ENCODE measurements at places on chromosomes 5 and 9. TPM values are rescaled to one million over a fixed set of nuclear protein-coding genes. Genes with fewer than 3 reads are reported as not detected.

The PCDHB8 gene
- total RNA-seq, result 0.82 TPM

DNA sequence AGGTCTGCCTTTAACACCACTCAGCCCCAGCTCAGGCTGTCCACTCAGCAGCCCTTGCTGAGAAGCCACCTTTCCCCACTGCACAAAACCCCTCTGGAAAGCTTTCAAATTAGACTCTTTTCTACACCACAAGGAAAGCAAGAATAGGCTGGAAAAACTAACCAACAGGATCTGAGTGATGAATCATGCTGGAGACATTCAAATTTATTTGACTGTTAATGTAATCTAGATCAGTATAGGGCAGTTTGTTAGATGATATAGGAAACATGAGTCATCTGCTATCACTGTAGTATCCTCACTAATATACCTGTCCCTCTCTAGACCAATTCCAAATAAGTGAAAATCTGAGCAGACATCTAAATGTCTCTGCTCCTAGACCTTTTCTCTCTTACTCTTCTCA is 127.8 kb upstream of the PAM start:
- no peaks in the 10 kb centered on the region for H3K36me3 ChIP-seq
- no peak overlapping the region for H3K4me3 ChIP-seq
- H3K4me1 ChIP-seq, result no peaks in the 10 kb centered on the region
- H3K27ac ChIP-seq, result no peak overlapping the region

The CFAP77 gene
- not detected for total RNA-seq

DNA sequence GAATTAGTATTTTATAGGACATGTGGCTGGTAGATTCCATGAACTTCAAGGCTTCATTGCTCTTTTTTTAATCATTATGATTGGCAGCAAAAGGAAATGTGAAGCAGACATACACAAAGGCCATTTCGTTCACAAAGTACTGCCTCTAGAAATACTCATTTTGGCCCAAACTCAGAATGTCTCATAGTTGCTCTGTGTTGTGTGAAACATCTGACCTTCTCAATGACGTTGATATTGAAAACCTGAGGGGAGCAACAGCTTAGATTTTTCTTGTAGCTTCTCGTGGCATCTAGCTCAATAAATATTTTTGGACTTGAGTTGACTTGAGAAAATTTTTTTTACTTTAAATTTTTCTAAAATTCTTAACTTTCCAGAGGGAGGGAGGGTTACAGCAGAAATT is 12.4 kb downstream of the KCNV2 start:
- H3K36me3 ChIP-seq, result no peaks in the 10 kb centered on the region
- H3K4me1 ChIP-seq, result peaks cover 10% of the 10 kb centered on the region
- H3K4me3 ChIP-seq, result no peak overlapping the region
- DNase-seq, result no peak
- H3K27me3 ChIP-seq, result no peaks in the 10 kb centered on the region

GRCh38 chr5:106089073-106089472 is 1581.7 kb downstream of the EFNA5 start:
- no peak for DNase-seq
- H3K36me3 ChIP-seq, result no peaks in the 10 kb centered on the region
- H3K27ac ChIP-seq, result no peak overlapping the region
- H3K4me3 ChIP-seq, result no peak overlapping the region
- H3K27me3 ChIP-seq, result no peaks in the 10 kb centered on the region

The FBN2 gene
- total RNA-seq, result not detected

DNA sequence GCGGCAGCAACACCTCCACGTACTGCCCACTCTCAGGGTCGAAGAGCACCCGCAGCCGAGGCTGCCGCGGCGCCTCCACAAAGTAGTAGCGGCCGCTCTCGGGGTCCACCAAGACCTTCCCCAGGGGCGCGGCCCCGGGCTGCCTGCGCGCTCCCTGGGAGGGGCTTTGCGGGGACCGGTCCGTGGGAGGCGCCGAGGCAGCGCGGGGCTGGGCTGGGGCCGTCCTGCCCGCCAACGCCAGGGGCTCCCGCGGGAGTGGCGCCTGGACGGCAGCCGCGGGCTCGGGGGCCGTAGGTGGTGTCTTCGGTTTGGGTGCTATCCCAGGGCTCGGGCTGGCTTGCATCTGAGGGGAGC is 2.6 kb upstream of the MZB1 start:
- no peak for DNase-seq
- peaks cover 49% of the 10 kb centered on the region for H3K4me1 ChIP-seq
- no peak overlapping the region for H3K4me3 ChIP-seq
- no peaks in the 10 kb centered on the region for H3K36me3 ChIP-seq
- H3K27ac ChIP-seq, result no peak overlapping the region
- no peaks in the 10 kb centered on the region for H3K27me3 ChIP-seq

- H3K27ac ChIP-seq, result no peak overlapping the region
- DNase-seq, result no peak
- H3K4me1 ChIP-seq, result no peaks in the 10 kb centered on the region
- H3K36me3 ChIP-seq, result no peaks in the 10 kb centered on the region
These were observed 5.1 kb downstream of the FLT4 start for GRCh38 chr5:180644129-180644824.

- no peaks in the 10 kb centered on the region for H3K27me3 ChIP-seq
- no peaks in the 10 kb centered on the region for H3K36me3 ChIP-seq
- H3K4me1 ChIP-seq, result no peaks in the 10 kb centered on the region
- no peak overlapping the region for H3K4me3 ChIP-seq
These were observed 38.6 kb downstream of the RANBP6 start for GRCh38 chr9:5976674-5977397.

The TMEM252 gene
- total RNA-seq, result not detected

- H3K4me1 ChIP-seq, result peaks cover 12% of the 10 kb centered on the region
- no peaks in the 10 kb centered on the region for H3K27me3 ChIP-seq
- no peak overlapping the region for H3K4me3 ChIP-seq
These were observed 3.1 kb upstream of the DMAC1 start for GRCh38 chr9:7802666-7803065.

- no peaks in the 10 kb centered on the region for H3K4me1 ChIP-seq
- no peak overlapping the region for H3K27ac ChIP-seq
- H3K36me3 ChIP-seq, result peaks cover 30% of the 10 kb centered on the region
- H3K4me3 ChIP-seq, result no peak overlapping the region
- DNase-seq, result no peak
- no peaks in the 10 kb centered on the region for H3K27me3 ChIP-seq
These were observed 28.1 kb downstream of the LMNB1 start for GRCh38 chr5:126805063-126805462.

The CCL21 gene
- not detected for total RNA-seq

DNA sequence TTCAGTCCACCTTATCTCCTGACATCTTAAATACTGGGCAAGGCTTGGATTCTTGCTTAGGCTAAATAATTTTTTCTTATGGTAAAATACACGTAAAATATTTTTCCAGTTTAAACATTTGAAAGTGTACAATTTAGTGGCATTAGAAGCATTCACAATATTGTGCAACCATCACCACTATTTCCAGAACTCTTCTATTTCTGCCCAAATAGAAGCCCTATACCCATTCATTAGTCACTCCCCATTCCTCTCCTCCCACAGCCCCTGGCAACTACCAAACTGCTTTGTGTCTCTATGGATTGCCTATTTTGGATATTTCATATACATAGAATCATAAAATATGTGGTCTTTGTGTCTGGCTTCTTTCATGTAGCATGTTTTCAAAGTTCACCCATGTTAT is 57.6 kb downstream of the IL31RA start:
- 0 out of 3 replicates have a peak, but pooled peaks cover 6% of the 10 kb centered on the region for H3K27me3 ChIP-seq
- no peak for DNase-seq
- H3K4me3 ChIP-seq, result no peak overlapping the region
- no peak overlapping the region for H3K27ac ChIP-seq
- H3K4me1 ChIP-seq, result peaks cover 15% of the 10 kb centered on the region

DNA sequence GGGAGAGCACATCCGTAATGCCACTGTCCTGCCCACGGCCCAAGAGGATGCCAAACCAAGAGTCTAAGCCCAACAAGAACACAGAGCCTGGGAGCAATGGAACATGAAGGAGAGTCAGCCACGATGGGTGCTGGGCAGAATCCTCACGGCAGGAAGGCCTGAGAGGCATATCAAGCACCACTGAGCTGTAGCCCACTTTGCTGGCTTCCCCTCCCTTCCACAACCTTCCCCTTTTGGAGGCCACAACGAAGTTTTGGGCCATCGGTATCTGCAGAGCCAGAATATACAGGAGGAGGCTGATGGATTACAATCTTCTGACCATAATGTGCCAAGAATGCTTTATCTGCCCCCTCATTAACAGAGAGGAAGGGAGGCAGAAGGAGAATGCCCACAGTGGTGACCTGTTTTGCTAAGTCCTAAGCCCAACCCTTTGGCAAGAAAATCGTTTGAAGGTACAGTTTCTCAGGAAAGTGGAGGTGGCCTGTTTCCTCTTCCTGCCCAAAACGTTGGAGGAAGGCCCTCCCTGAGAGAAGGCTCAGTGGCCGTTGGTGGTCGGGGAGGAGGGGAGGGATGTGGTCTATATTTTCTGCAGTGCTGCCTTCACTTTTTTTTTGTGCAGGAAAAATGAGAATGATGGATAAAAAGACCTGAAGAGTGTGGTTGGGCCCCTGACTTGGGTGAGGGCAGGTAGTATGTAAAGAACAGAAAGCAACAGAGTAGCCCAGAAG is 26.2 kb downstream of the MACROH2A1 start:
- no peak overlapping the region for H3K27ac ChIP-seq
- H3K36me3 ChIP-seq, result peaks cover 39% of the 10 kb centered on the region
- H3K4me3 ChIP-seq, result no peak overlapping the region
- DNase-seq, result no peak
- H3K27me3 ChIP-seq, result no peaks in the 10 kb centered on the region

DNA sequence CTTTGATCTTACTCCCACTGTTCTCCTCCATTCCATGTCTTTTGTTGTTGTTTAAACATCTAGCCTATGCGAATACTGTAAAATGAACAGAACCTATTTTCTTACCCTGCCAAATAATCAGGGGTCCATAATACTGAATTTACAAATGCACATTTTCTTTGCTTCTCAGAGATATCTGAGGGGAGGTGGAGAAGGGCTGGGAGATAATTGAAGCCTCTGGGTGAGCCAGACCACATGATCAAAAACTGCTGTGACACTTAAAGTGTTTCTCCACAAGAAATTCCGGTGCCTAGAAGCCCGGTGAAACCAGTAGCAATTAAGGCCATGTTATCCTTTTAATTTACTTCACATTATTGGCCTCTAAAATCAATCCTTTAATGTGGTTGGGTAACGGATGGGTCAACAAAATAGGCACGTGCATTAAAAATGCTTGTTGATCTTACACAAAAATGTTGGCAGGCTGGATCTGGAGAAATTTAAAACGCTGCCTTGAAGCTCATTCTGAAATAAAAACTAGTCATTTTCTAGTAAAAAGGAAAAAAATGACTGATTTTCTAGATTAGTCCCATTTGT is 10.8 kb downstream of the SEMA6A start:
- DNase-seq, result no peak
- peaks cover 31% of the 10 kb centered on the region for H3K4me1 ChIP-seq
- H3K4me3 ChIP-seq, result no peak overlapping the region

The RICTOR gene
- total RNA-seq, result 32.6 TPM

The ADAMTSL2 gene
- total RNA-seq, result 1.0 TPM

The PTPRD gene
- total RNA-seq, result not detected

The DEPDC1B gene
- 78.3 TPM for total RNA-seq

DNA sequence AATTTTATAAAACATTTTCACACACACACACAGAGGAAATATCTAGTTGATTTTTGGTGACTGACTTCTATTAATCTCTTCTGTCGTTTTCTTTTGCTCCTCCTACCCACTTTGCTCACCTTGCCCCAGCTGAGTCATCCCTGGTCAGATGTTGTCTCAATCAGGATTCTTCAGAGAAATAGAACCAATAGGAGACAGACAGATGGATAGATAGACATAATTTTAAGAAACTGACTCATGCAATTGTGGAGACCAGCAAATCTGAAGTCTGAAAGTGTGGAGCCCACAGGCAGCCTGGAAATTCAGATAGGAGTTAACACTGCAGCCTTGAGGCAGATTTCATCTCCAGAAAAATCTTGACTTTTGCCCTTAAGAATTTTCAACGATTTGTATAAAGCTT is 37.0 kb upstream of the PIK3R1 start:
- no peaks in the 10 kb centered on the region for H3K36me3 ChIP-seq
- no peak overlapping the region for H3K4me3 ChIP-seq
- no peaks in the 10 kb centered on the region for H3K27me3 ChIP-seq
- DNase-seq, result no peak

DNA sequence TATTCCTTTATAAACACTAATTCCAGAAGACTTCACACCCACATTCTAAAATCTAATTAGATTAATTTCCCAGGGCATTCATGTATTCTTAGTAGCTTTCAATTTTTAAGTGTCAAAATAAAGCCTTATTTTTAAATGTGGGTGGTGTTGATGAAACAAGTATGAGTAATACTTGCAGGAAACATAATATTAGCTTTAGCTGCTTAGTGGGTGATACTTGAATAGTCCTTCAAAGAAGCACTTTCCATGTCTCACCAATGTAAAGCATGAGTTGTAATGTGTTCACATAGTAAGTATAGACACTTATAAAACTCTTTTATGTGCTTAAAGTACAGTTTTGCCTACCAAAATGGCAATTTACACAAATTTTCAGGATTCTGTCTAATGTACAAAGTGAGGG is 6.9 kb downstream of the FNBP1 start:
- H3K27me3 ChIP-seq, result no peaks in the 10 kb centered on the region
- H3K27ac ChIP-seq, result no peak overlapping the region
- DNase-seq, result no peak

DNA sequence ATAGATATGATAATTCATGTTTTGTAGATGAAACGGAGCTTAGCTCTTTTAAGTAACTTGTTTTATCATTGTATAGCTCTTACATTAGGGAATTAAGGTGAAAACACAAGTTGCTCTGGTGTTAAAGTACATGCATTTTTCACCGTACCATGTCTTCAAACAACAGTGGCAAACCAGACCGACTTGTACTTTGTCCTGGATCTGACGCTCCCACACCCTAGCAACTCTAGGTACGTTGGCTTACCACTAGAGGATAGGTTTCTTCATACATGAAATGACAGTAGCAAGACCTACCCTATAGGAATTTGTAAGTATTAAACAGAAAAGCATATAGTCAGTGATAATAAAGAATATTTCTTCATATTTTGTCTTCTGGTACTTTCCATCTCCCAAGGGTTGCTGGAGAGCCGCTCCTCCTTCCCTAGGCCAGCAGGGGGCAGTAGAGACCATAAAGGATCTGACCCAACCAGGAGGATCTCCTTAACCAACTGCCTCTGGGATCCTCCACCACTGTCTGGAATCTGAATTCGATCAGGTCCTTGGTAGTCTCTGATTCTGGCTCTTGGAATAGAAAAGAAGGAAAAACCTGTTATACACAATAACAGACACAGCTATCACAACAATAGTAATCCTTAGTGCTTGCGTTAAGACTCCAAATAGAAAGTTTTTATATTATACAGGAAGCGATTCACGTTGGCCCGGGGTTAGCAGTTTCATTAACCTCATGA is 136.7 kb downstream of the CAVIN4 start:
- no peaks in the 10 kb centered on the region for H3K36me3 ChIP-seq
- peak; percentile 48 for DNase-seq
- H3K4me3 ChIP-seq, result no peak overlapping the region

The DAB2IP gene
- 25.3 TPM for total RNA-seq
